ENCODE measurements at places on chromosomes 5 and 9.

- no peak for DNase-seq
Measured at GRCh38 chr5:134183481-134183880, 6.7 kb upstream of the SKP1 start.

DNA sequence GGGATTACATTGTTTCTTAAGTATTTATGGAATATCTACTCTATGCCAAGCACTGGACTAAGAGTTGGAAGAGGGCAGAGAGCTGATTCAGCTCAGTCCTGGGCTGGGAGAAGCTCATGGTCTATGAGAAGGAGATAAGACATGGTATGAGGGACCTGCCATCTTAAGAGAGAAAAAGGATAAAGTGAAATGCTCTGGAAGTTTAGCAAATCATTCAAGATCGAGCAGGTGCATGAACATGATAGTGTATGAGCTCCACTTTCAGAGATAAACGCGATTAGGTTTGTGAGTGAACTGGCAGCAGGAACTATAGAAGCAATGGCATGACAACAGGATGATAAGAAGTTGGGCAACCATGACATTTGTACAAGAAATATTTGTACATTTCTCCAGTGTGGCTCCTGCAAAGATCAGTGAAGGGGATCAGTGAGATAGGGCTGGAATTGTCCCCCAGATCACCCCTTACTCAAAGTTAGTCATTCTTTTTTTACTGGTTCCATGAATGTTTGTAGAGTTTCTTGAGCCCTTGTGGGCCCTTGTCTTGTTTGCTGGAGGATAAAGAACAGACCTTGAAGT, 26.6 kb upstream of the CCDC180 start:
- DNase-seq: peak; percentile 5

DNA sequence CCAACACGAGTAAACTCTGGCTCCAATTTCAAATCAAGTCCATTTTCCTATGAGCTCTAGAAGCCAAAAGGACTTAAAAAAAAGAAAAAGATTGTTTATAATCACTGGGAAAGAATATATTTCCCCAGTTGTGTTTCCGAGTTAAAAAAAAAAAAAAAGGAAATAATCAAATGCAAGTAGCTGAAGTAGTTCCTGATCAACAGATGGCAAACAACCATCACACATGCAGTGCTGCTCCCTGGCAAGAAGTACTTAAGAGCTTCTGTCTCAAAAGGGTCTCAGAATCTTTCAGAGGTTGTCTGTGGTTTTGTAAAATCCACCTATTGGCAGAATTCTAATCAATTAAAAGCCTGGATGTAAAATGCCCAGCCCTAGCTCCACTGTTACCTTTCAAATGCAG, 387.9 kb downstream of the RAB3C start:
- DNase-seq: no peak

GRCh38 chr5:141149812-141150211, at the start of gene PCDHB6:
Gene PCDHB6, plus strand, starts transcription at chr5:141150057. Its CDS starts 201 bp downstream, at chr5:141150258.
- DNase-seq: no peak
